ENCODE measurements at places on chromosomes 2 and 18.

GRCh38 chr2:216830346-216830745 lies 29.5 kb downstream of the TNP1 start:
- no peak for DNase-seq

DNA sequence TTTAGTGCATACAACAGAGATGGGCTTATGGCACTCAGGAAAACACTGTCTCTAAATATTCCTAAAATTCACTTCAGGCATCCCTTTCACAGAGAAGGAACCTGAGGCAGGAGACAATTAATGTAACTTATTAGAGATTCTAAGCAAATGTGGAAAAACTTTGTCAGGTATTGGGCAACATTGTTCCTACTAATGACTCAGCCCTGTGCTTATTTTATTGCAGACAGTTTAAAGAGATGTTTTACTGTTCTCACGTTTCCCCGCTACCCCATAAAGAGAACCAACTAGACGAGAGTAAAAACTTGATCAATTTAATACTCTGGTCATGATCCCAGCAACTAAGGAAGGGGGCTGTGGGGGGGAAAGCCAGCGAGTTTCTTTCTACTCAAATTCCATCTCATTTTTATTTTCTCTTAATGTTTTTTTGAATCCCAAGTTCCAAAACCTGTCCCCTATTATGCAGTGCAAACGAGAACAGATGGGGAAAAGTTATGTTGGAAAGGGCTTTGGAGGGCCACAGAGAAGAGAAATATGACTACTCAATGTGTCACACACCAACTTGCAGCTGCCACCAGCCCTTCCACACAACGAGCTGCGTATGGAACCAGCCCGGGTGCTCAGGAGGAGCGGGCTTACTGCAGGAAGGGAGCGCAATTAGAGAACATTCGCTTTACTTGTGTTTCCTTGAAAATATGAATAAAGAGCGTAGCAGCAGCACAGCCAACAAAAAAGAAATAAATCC lies 18.7 kb upstream of the ACVR1 start:
- no peak for DNase-seq

GRCh38 chr18:22557168-22557941 lies 139.6 kb upstream of the CTAGE1 start:
- no peak for DNase-seq

DNA sequence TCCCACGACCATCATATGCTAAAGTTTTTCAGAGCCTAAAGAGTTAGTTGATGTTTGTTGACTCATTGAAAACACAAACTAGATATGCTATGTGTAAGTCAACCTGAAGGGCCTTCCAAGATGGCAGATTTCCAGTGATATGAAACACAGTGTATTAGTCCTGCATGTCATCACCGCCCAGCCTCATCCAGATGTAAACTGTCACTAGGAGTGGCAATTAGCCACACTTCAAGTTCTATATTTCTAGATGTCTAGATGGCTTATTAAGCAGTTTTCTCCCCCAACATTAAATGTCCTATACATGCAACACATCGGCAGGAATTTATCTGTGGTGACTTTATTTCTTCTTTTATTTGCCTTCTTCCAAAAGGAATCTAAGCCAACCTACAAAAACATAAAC lies 444.1 kb upstream of the SMIM21 start:
- DNase-seq, result no peak

- no peak for DNase-seq
Measured at GRCh38 chr2:10777842-10778723, 34.5 kb downstream of the PDIA6 start.

- no peak for DNase-seq
Measured at GRCh38 chr2:135227386-135227785, 175.3 kb downstream of the RAB3GAP1 start.

DNA sequence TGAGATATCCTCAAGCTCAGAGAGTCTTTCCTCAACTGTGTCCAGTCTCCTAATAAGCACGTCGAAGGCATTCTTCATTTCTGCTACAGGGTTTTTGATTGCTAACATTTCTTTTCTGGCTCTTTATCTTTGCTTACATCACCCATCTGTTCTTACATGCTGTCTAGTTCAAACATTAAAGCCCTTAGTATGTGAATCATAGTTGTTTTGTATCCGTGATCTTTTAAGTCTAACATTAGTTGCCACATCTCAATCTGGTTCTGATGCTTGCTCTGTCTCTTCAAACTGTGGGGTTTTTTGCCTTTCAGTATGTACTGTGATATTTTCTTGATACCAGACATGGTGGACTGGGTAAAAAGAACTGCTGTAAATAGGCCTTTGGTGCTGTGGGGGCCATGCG lies 235.2 kb downstream of the SH3RF3 start:
- DNase-seq, result no peak

DNA sequence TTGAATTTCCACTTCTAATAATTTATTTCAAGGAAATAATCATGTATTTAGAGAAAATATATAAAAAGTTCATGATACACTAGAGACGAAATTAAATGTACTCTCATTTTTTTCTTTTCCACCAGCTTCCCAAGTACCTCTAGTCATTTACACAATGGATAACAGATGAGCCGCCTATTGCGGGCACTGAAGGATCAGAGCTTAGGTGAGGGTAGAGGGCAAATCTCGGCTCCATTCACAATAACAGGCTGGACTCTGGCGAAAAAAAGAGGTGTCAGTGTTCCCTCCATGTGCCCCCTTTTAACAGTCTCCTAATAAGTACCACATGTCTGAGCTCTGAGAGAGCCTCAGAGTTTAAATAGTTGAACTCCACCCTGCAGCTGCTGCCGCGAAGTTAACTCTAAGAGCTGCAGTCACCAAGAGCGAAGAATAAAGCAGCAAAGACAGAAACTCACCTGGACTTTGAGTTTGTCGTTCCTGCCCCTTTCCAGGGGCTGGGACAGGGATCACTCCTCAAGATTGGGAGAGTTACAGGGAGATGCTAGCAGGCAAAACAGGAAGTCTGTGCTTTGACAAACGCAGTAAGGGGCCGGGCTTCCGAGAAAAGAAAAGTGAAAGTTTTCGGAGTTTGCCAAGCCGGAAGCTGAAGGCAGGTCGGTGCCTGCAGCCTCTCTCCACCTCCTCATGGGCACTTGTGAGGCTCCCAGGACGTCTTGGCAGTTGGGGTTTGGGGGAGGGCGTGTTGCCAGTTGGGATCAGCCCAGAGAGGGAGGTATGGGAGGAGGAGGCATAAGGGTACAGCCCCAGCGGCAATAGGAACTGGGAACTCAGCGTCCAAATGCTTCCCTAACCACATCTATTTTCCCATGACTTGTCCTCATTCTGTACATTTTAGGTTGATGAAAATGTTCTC lies at the start of gene SP110:
Gene SP110, minus strand, starts transcription at position 566 of the 913 bp plus-strand sequence. CDS start 3,057 bp downstream, outside the sequence.
- peak; percentile 71 for DNase-seq

DNA sequence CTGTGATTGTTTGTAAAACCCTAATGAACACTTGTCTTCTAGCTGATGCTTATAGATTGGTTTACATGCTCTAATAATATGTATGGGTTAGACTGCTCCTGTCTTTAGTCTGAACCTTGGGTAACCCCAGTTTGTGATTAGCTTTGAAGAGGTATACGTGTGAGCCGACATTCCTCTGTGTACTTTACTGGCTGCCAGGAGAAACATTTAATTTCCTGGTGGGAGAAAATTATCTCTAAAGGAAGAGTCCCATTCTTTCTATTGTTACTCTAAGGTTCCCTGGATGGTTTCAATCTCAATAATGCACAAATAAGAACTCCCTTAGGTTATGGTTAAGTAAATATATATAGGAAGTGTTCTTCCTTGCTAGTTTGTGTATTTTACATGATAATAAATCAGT lies 143.6 kb upstream of the ZSWIM2 start:
- no peak for DNase-seq

GRCh38 chr18:6521803-6522418 lies 107.2 kb upstream of the L3MBTL4 start:
- no peak for DNase-seq

GRCh38 chr2:150589681-150590080 lies 102.2 kb upstream of the RND3 start:
- DNase-seq, result no peak

DNA sequence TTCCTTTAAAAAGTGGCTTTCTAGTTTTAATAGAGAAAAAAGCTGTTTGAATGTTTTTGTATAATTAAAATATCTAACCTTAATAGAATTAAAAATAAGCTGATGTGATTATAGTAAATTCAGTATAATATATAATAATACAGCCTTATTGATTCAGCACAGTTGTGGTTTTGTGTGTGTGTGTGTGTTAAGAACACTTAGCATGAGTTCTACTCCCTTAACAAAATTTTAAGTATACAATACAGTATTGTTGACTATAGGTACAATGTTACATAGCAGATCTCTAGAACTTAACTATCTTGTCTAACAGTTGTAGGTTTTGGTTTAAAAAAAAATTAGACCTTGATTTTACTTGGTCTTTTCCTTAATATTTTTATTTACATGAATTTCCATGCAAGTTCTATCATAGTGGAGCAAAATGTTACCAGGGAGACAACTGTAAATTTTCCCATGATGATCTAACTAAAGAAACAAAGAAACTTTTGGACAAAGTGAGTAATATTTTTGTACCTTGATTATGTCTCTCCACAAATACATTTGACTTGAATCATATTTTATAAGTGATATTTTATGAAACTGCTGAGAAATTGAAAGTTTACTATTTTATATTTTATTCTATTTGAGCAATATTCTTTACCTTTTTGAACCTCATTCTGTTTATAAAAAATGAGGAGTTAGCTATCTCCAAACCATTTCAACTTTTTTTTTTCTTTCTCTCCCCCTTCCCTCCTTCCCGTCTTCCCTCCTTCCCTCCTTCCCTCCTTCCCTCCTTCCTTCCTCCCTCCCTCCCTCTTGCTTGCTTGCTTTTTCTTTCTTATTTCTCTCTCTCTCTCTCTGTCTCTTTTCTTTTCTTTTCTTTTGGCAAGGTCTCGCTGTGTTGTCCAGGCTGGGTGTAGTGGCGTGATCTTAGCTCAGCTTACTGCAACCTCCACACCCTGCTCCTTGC lies 46.3 kb downstream of the ZC3H6 start:
- no peak for DNase-seq

- no peak for DNase-seq
Measured at GRCh38 chr2:86398500-86399474, 42.4 kb upstream of the KDM3A start.

GRCh38 chr18:76467371-76468190 lies 27.5 kb downstream of the ZNF516 start:
- no peak for DNase-seq

- DNase-seq, result peak; percentile 46
Measured at GRCh38 chr18:76821875-76822505, 367 bp upstream of the ZNF236 start.

- DNase-seq, result no peak
Measured at GRCh38 chr18:49162226-49162864, 211.6 kb upstream of the SMAD7 start.

DNA sequence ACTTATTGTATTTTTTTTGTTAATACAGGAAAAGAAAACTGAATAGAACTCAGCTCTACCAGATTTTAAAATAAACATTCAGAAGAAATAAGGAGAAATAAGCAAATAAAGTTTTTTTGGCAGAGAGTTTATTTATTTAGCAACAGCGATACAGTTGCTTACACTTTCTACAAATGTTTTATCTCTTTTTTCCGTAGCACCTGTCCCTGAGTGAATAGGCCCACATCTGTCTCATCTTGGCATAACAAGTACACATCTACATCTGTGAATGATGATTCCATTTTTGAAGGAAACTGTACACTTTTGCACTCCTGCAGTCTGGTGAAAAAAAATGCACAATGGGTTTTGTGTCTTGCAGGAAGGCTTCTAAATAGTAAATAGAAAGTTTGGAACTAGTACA lies 783.6 kb upstream of the ZEB2 start:
- no peak for DNase-seq

GRCh38 chr2:230905448-230906421 lies 19.3 kb downstream of the GPR55 start:
- no peak for DNase-seq

GRCh38 chr2:42054714-42055430 lies 7.1 kb downstream of the PKDCC start:
- DNase-seq, result no peak

DNA sequence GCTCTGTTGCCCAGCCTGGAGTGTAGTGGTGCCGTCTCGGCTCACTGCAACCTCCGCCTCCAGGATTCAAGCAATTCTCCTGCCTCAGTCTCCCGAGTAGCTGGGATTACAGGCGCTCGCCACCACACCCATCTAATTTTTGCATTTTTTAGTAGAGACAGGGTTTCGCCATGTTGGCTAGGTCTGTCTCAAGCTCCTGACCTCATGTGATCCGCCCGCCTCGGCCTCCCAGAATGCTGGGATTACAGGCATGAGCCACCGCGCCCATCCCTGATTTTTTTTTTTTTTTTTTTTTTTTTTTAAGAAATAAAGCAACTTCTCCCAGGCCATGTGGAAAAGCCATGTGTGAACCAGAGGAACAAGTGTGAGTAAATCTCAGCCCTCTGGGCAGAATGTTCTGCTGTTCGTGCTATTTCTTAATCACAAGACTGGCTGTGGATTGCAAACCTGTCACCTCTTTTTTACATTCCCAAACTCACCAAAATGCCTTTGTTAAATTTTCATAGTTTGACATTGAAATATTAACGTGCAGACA lies 6.4 kb upstream of the SH3BP4 start:
- DNase-seq, result no peak

- no peak for DNase-seq
Measured at GRCh38 chr2:234679741-234680687, 183.1 kb upstream of the ARL4C start.

GRCh38 chr2:26588576-26588975 lies 52.6 kb downstream of the CIB4 start:
- no peak for DNase-seq

DNA sequence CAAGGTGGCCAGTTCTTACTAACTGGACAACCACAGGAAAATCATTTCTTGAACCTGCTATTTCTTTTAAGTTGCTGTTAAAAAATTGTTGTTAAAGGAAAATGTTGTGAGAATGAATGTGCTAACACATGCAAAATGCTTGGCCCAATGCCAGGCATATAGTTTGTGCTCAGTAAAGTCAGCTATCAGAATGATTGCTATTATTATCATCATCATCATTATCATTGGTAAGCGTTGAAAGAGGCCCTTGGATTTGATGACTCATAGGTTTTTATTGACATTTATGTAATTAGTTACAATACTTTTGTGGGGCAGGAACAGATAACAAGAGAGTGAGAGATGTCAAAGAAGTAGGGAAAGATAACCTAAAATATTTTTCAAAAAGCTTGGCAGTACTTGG lies 394.2 kb upstream of the ZEB2 start:
- DNase-seq, result no peak

GRCh38 chr2:30920511-30920910 lies 113.3 kb upstream of the CAPN13 start:
- DNase-seq, result no peak

DNA sequence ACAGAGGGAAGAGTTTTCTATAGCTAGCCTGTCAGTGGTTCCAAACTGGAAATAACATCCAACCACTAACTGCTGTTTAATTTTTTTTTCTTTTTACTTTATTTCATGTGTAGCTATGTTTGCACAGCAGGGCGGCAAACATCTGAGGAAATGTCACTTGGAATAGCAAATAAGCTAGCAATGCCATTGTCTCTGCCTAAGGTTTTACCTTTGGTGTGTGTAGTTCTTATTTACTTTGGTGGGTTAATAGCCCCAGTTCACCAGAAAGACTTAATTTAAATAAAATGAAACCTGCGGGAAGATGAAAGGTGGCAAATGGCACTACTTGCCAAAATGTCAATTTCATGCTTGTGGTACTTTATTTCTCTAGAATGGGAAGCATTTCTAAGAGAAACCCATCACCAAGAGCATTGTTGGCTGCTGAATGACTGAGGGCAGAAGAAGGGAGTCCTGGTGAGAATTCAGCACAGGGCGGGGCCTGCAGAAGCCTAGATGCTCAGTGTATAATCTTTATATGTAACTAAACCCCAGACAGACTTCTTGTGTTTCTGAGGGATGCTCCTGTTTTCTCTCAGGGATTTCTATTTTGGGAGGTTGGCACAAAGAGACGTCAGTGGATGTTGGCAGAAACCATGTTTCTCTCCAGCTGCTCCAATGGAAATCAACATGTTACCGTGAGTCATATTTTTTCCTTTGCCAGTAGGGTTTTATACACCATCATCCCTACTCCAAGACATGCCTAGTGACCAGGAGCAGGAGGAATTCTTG lies 300.4 kb upstream of the NT5C1B start:
- no peak for DNase-seq
